ENCODE measurements at places on chromosomes 1 and 21. TPM values are rescaled to one million over a fixed set of nuclear protein-coding genes. Genes with fewer than 3 reads are reported as not detected.

CD1E gene
- polyA plus RNA-seq = 0.31 TPM

GRCh38 chr1:240399381-240399780, 212.6 kb downstream of the GREM2 start:
- DNase-seq = no peak

- DNase-seq = no peak
Measured at GRCh38 chr1:245188403-245188802, 33.6 kb downstream of the KIF26B start.

GRCh38 chr21:37197746-37198145, 69.4 kb downstream of the VPS26C start:
- no peak for DNase-seq

DNA sequence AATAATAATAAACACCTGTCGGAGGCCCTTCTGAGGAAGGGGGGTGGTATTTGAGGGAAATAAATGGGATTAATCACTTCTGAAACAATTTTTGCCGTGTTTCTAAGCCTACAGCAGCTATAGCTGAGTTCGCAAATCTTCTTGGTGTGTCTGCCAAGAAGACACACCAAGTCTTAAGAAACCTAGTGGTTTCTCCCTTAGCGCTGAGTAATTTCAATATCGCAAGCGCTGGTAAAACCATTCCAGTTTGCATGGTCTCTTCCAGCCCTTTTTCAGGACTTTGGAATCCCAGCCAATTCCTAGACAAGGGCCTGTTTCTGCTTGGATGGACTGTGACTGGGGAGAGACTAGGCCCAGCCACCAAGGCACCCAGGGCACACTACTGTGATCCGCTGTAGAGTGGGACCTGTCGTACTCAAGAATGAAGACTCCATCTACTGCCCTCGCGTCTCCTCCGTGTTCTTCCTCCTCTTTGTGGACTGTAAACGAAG, 7.5 kb upstream of the LHX8 start:
- DNase-seq = no peak

DNA sequence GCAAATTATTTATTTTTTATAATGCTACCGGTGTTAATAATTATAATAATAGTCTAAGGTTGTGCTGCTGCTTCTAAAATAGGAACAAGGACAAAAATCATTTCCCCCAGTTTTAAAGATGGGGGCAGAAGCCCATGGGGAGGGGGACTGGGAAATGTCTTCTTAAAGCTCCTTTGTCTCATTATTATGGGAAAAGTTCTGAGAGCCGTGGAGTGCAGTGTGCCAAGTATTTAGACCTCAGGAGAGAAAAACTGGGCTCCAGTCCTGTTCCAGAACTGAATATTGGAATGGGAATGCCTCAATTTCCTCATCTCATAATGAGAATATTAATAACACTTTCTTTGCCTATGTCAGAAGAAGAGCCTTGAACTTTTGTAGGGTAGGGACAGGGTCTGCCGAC, 40.9 kb upstream of the ATF3 start:
- no peak for DNase-seq

ADORA3 gene
- polyA plus RNA-seq = 0.49 TPM

DNA sequence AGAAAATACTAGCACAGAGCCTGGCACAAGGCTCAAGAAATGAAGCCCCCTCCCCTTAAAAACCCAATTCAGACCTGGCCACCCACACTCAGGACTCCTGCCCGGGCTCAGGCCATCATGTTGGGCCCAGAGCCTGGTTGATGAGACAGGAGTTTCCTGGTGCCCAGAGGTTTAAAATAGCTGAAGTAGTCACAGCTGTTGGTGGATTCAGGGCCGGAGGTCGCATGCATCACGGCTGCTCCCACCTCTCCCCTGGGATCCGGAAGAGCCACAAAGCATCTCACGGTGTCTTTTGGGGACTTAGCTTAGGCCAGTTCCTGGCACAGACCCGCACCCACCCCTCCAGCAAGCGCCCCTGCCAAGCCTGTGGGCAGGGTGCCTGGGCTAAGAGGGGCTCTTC, 2.6 kb upstream of the PADI2 start:
- DNase-seq = no peak

GRCh38 chr1:56710646-56711045, 65.5 kb downstream of the PRKAA2 start:
- no peak for DNase-seq

DIO1 gene
- polyA plus RNA-seq = 0.39 TPM

BARHL2 gene
- not detected for polyA plus RNA-seq

All from right lung (tissue), 10 donors.